ENCODE measurements at places on chromosomes 16 and 17.
A peak's percentile ranks its signal among the peaks of the same experiment; 100 is the strongest.

DNA sequence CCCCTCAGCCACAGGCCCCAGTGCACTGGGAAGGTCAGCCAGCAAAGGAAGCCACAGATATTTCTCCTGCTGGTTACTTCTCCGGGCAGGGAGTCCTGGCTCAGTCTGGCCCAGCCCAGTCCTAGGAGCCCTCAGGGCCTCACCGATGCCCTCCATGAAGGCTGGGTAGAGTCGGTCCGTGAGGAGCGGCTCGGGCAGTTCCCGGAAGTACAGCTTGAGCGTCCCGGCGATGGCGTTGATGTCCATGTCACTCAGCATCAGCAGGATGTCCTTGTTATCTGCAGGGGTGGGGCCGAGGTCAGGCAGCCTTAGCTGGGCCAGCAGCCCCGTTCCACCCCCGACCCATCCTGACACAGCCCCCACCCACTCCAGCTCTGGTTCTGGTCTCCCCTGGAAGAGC is 13.7 kb downstream of the TIMM22 start:
- no peak for DNase-seq

GRCh38 chr16:21626659-21627277 is 25.6 kb downstream of the IGSF6 start:
- peak; percentile 91 for DNase-seq

DNA sequence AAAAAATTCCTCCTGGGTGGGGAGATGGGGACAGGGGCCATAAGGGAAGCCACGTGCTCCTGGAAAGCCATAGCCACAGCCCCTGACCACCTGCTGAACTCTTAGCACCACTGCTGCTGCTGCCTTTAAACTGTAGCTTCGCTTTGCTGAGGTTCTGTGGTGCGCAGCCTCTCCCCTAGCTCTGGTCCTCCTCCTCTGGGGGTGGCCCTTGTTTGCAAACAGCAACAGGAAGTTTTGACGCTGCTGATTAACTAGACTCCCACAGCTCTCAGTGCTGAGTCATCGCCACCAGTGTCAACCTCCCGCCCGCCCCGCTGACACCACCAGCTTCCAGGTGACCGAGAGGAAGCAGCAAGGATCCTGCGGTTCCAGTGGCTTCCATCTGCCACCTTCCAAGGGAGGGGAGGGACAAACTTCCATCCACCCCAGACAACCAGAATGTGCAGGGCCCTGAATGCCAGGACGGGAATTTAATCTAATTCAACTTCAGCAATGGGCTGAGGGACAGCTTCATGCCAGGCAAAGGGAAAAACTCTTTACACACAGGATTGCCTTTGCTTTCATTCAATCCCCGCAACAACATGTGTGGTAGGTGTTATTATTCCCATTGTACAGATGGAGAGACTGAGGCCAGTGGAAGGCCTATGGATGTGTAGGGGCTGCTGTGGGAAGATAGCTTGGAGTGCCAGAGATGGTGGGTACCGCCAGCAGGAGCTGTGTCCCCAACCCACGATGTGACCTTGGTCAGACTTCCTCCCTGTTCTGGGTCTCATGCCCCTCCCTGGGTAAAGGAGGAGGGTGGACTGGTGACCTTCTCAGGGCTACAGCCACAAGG is 8.1 kb upstream of the KIFC3 start:
- peak; percentile 91 for DNase-seq

DNA sequence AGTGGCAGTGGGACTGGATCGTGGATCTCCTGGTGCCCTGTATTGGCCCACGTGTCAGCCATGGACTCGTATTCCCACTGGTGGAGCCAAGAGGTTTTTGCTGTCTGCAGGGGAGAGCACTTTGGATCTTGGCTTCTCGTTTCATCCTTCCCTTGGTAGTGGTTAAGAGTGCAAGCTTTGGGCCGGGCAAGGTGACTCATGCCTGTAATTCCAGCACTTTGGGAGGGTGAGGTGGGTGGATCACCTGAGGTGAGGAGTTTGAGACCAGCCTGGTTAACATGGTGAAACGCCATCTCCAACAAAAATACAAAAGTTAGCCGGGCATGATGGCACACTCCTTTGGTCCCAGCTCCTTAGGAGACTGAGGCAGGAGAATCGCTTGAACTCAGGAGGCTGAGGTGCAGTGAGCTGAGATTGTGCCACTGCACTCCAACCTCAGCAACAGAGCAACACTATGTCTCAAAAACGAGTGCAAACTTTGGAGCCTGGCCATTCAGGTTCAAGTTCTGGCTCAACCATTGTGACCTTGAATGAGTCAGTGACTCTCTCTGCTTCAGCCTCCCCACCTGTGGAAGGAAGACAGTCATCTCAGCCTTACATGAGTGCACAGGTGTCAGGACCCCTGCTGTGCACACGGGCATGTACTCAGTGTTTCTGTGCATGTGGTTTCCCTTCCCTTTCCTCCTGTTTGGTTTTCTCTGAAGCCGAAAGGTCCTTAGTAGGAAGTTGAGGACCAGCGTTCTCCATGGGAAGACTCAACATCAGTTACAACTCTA is 57.4 kb downstream of the PLCG2 start:
- peak; percentile 33 for DNase-seq

DNA sequence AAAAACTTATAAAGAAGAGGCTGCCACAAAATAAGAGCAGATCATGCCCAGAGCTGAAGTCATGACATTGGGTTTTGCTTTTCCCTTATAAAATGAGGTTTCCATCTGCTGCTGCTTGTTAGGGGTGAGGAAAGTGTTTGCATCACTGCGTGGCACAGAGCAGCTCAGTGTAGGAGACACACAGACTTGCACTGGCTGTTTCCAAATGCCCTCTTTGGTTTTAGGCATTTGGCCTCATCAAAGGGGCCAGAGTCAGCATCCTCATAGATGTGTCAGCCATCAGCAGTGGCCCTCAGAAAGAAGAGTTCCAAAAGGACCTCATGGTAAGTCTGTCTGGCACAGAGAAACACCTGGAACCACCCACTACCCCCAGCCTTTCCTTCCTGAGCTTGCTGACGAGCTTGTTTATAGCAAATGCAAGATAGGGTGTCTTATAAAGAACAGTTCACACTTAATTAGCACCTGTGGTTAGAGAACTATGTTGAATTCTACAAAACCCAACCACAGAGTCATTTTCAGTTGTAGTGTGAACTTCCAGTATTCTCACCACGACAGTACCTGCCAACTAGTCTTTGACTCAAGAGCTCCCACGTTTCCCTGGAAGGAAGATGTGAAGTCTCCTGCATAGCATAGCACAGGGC is 17.0 kb downstream of the VWA3A start:
- DNase-seq = no peak

- no peak for DNase-seq
Observed at GRCh38 chr16:53597776-53598175, 94.8 kb upstream of the AKTIP start.
